EH (cell line): ENCODE measurements at places on chromosomes 6 and 20.

- DNase-seq, result peak; percentile 95
These were observed 40.2 kb upstream of the FAM50B start for GRCh38 chr6:3808759-3809514.

DNA sequence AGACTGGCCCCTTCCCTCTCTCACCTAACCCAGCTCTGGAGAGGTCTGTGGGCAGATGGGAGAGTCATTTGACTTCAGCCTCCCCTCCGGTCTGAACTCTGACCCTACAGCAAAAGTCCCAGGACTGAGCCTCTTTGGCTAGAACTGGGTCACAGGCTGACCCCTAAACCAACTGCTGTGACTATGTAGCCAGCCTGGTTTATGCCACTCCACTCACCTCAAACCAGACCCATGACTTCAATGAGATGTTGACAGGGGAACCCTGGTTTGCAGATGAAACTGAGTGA lies 864 bp upstream of the OSBPL2 start:
- no peak for DNase-seq

DNA sequence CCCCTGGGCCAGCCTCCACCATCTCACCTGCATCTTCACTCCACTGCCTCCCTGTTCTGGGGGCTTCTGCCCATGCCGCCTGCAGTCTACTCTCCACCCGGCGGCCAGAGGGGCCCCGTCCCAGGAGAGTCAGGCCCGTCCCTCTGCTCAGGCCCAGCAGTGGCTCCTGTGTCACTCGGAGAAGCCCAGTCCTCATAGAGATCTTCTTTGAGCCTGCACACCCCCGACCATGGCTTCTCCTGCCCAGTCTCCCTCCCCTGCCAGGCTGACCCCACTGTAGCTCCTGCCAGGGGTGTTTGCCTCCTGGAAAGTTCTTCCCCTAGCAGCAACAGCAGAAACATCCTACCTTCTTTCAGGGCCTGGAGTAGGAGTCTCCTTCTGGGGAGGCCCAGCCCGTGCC lies 22.2 kb upstream of the NOL4L start:
- no peak for DNase-seq

GRCh38 chr6:3393836-3394202 lies 63.0 kb downstream of the SLC22A23 start:
- no peak for DNase-seq

GRCh38 chr20:51331481-51331880 lies 211.0 kb downstream of the NFATC2 start:
- no peak for DNase-seq

DNA sequence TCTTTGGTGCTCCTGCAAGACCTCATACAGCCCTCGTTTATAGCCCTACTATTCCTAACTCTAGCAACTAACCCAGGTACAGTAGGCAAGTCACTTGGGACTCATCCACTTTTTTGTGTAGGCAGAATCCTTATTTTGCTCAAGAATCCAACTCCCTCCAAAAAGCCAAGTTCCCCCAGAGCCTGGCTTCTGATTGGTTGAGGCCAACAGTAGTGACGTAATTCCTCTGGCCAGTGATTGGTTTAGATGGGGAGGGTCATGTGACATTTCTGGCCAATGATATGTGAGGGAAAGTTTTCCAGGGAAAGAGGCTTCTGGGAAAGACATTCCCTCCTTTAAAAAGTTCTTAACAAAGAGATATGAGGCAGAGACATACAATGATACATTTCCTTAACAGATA lies 32.1 kb downstream of the KIAA1755 start:
- no peak for DNase-seq

GRCh38 chr20:16514140-16514539 lies 59.1 kb downstream of the KIF16B start:
- DNase-seq, result no peak

DNA sequence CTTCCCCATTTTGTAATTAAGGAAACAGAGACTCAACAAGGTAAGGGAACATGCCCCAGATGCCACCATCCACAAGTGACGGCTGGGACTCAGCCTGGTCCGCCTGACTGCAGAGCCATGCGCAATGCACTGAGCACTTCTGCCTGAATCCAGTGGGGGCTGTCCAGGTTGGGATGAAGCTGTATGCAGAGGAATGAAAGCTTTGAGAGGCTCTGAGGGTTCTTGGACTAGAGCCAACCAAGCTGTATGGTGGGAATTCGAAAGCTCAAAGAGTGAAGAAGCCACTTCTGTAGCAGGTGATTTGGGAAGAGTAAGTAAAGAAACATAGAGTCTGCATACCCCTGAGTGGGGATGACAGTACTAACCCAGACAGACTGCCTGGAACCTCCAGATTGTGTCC lies 127.6 kb upstream of the AKAP12 start:
- DNase-seq, result no peak

GRCh38 chr6:157967020-157967419 lies 14.6 kb upstream of the SYNJ2 start:
- DNase-seq, result no peak
